ENCODE measurements at places on chromosomes 13 and 19.

DNA sequence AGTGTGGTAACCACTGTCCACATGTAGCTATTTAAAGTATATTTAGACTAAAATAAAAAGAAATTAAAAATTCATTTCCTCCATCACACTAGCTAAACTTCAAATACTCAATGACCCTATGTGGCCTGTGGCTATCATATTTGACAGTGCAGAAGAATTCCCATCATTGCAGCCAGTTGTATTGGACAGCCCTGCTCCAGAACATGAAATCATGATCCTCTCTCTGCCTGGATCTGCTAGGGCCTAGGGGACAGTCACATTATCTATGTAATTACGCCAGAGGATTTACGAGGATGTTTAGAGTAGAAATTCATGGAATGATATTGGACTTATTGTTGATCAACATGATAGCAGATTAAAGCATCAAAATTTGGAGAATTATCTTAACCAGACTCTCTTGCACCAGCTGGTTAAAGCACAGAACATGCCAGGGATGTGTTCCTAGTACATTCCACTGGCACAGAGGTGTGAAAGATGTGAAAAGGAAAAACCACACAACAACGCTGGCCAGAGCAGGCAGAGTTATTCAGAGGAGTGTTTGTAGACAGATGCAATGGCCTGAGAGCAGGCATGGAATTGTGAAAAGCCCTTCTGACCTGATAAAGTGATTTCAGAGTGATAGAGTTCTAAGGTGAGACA, 108.9 kb upstream of the STARD13 start:
- DNase-seq = no peak

- DNase-seq = peak; percentile 73
Measured at GRCh38 chr19:44141191-44142058, at the start of gene ZNF234. TSS of gene ZNF234 (plus strand) at chr19:44141554. CDS start at chr19:44144633, 3,079 bp downstream.

DNA sequence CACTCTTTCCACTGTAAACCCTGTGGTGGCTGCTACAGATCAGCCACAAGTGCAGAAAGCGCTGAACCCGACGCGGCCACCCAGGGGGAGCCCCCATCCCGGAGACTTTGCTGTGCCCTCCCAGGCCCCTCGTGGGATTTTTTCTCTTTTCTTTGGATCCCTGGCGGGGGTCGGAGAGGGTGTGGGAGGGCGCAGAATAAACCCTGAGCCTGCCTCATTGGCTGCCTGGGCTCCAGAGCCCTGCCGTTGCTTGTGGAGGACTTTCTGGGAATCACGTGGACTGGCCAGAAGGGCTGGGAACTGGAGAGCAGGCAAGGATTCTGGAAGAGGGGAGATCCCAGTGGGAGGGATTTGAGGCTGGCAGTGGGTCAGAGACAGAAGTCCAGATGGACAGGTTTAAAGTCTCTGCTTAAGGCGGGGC, 24.9 kb downstream of the GADD45B start:
- DNase-seq = no peak

GRCh38 chr19:2260341-2260805, 4.2 kb upstream of the JSRP1 start:
- peak; percentile 31 for DNase-seq

GRCh38 chr13:75541287-75541686, 3.6 kb upstream of the COMMD6 start:
- DNase-seq = no peak

GRCh38 chr19:9597027-9597426, 12.7 kb upstream of the ZNF121 start:
- DNase-seq = peak; percentile 52

GRCh38 chr19:38387550-38388348, at the start of gene GGN:
TSS of gene GGN (minus strand) at chr19:38388034. CDS start at chr19:38387261, 773 bp downstream.
- DNase-seq = peak; percentile 90
